ENCODE measurements at places on chromosomes 13 and 19. TPM values are rescaled to one million over a fixed set of nuclear protein-coding genes. Genes with fewer than 3 reads are reported as not detected.

DNA sequence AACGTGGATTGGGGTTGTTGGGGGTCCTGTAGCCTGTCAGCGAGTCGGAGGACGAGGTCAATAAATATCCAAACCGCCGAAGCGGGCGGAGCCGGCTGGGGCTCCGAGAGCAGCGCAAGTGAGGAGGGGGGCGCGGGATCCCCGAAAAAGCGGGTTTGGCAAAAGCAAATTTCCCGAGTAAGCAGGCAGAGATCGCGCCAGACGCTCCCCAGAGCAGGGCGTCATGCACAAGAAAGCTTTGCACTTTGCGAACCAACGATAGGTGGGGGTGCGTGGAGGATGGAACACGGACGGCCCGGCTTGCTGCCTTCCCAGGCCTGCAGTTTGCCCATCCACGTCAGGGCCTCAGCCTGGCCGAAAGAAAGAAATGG lies 754 bp upstream of the SIX5 start:
- no peaks in the 10 kb centered on the region for H3K27me3 ChIP-seq
- H3K36me3 ChIP-seq = peaks cover 6% of the 10 kb centered on the region
- peaks cover 38% of the 10 kb centered on the region for H3K4me1 ChIP-seq
- H3K27ac ChIP-seq = peak overlapping the region; percentile 89
- peak overlapping the region; percentile 37 for H3K4me3 ChIP-seq

NANOS2 gene
- total RNA-seq = not detected

GRCh38 chr13:30043631-30043925 lies 193.2 kb upstream of the UBL3 start:
- no peak overlapping the region for H3K27ac ChIP-seq
- no peaks in the 10 kb centered on the region for H3K36me3 ChIP-seq
- H3K27me3 ChIP-seq = no peaks in the 10 kb centered on the region
- no peak for DNase-seq
- H3K4me1 ChIP-seq = no peaks in the 10 kb centered on the region

- H3K4me3 ChIP-seq = no peak overlapping the region
- no peak overlapping the region for H3K27ac ChIP-seq
- peaks cover 27% of the 10 kb centered on the region for H3K4me1 ChIP-seq
- no peak for DNase-seq
- H3K36me3 ChIP-seq = no peaks in the 10 kb centered on the region
- no peaks in the 10 kb centered on the region for H3K27me3 ChIP-seq
Measured at GRCh38 chr19:10892256-10892655, 20.9 kb downstream of the CARM1 start.

GRCh38 chr13:113638173-113638746 lies 19.7 kb downstream of the ATP4B start:
- DNase-seq = no peak
- no peak overlapping the region for H3K4me3 ChIP-seq
- no peaks in the 10 kb centered on the region for H3K4me1 ChIP-seq
- H3K27ac ChIP-seq = no peak overlapping the region
- no peaks in the 10 kb centered on the region for H3K27me3 ChIP-seq
- H3K36me3 ChIP-seq = peaks cover 58% of the 10 kb centered on the region

SNRPD2 gene
- 151 TPM for total RNA-seq

DNA sequence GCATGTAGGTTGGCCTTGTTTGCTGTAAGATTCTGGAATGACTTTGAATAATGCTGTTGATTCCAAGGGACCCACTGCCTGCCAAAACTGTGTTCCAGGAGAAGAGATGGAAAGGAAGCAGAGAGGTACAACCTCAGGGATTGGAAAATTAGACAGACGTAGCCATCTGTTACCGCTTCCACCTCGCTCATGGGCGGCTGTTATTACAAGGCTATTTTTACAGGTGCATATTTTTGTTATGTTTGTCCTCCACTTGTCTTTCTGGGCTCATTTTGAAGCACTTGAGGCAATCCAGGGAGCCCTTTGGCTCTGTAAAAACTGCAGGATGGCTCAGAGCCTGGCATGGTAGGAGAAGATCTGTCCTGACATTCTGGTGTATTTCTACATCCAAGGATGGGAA lies 276.4 kb upstream of the TMTC4 start:
- no peak for DNase-seq
- H3K27ac ChIP-seq = no peak overlapping the region
- no peaks in the 10 kb centered on the region for H3K4me1 ChIP-seq
- H3K36me3 ChIP-seq = no peaks in the 10 kb centered on the region
- H3K4me3 ChIP-seq = no peak overlapping the region

GRCh38 chr13:94598281-94598680 lies 2.3 kb upstream of the TGDS start:
- no peaks in the 10 kb centered on the region for H3K27me3 ChIP-seq
- H3K36me3 ChIP-seq = no peaks in the 10 kb centered on the region
- H3K4me1 ChIP-seq = peaks cover 14% of the 10 kb centered on the region
- no peak for DNase-seq

- no peaks in the 10 kb centered on the region for H3K4me1 ChIP-seq
- no peak overlapping the region for H3K27ac ChIP-seq
- no peak for DNase-seq
- H3K4me3 ChIP-seq = no peak overlapping the region
- peaks cover 17% of the 10 kb centered on the region for H3K36me3 ChIP-seq
Measured at GRCh38 chr19:30029721-30030510, 87.9 kb downstream of the URI1 start.

- H3K27me3 ChIP-seq = no peaks in the 10 kb centered on the region
- H3K4me1 ChIP-seq = peaks cover under 1% of the 10 kb centered on the region
- H3K4me3 ChIP-seq = no peak overlapping the region
- no peaks in the 10 kb centered on the region for H3K36me3 ChIP-seq
- DNase-seq = no peak
Measured at GRCh38 chr13:26996965-26997752, 174.5 kb downstream of the USP12 start.

HMGB1 gene
- 335 TPM for total RNA-seq

DNA sequence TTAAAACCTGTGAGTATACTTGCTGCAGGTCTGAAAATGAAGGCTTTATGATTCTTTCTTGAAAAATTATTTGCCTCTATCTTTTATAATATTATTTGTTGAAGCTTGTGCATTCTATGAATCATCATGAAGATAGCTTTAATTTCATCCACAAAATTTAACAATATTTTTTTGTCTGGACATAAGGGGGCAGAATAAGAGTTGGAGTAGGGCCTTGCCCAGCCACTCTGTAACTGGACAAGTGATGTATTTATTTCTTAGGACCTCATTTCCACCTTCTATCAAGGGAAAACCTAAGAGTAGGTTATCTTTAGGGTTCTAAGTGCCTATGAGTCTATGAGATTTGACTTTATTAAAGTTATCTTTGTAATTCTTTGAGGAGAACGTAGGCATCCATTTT lies 49.9 kb downstream of the N4BP2L1 start:
- H3K27ac ChIP-seq = no peak overlapping the region
- H3K4me1 ChIP-seq = no peaks in the 10 kb centered on the region
- DNase-seq = no peak
- no peaks in the 10 kb centered on the region for H3K36me3 ChIP-seq

DNA sequence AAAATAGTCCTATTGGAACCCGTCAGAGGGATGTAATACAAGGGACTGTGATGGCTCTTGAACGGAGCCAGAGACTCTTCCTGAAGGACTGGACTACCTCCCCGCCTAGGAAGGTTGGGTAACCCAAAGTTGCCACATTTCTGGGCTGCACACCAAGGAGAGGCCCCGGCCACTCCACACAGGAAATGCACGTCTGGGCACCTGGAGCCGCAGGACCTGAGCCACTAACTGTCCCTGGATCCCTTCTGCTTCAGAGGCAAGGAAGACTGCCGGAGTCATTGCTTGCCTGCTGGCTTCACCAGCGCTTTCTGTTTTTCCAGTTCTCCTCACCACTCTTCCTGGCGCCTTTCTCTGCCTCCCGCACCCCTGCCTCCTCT lies 1.2 kb upstream of the FLT1 start:
- DNase-seq = no peak
- no peak overlapping the region for H3K27ac ChIP-seq
- no peaks in the 10 kb centered on the region for H3K36me3 ChIP-seq
- H3K4me1 ChIP-seq = peaks cover 14% of the 10 kb centered on the region
- H3K4me3 ChIP-seq = no peak overlapping the region

GRCh38 chr13:21894091-21894490 lies 223.2 kb downstream of the FGF9 start:
- DNase-seq = no peak
- peaks cover 16% of the 10 kb centered on the region for H3K4me1 ChIP-seq
- H3K27me3 ChIP-seq = no peaks in the 10 kb centered on the region
- no peak overlapping the region for H3K27ac ChIP-seq

FSD1 gene
- 1.1 TPM for total RNA-seq

DNA sequence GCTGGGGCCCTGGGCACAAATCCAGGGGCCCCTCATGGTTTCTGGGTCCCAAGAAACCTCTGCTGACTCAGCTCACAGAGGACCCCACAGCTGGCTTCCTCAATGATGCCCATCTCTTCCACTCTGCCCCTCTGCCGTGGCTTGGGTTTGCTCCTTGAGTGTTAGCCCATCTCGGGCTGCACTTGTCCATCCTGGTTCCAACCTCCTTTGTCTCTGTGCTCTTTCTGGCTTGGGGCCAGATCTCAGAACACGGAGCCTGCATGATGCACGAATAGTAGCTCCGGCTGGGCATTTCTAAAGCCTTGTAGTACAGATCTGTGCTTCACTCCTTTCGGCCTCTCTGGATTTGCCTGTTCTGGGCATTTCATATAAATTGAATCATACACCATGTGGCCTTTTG lies 53.8 kb downstream of the F2RL3 start:
- H3K27me3 ChIP-seq = no peaks in the 10 kb centered on the region
- H3K4me1 ChIP-seq = no peaks in the 10 kb centered on the region
- no peaks in the 10 kb centered on the region for H3K36me3 ChIP-seq
- no peak overlapping the region for H3K27ac ChIP-seq

- DNase-seq = no peak
- no peaks in the 10 kb centered on the region for H3K36me3 ChIP-seq
- H3K27me3 ChIP-seq = peaks cover 6% of the 10 kb centered on the region
- H3K27ac ChIP-seq = peak within 1 kb of the TSS; percentile 70
- H3K4me3 ChIP-seq = peak within 1 kb of the TSS; percentile 30
Measured at GRCh38 chr19:11577451-11578257, at the start of gene ACP5. Gene ACP5, minus strand, starts transcription at chr19:11577645. Its CDS starts 328 bp downstream, at chr19:11577317.

GRCh38 chr13:73074014-73074413 lies 15.2 kb downstream of the KLF5 start:
- H3K36me3 ChIP-seq = no peaks in the 10 kb centered on the region
- DNase-seq = no peak
- peaks cover 3% of the 10 kb centered on the region for H3K4me1 ChIP-seq

ICAM4 gene
- 8.2 TPM for total RNA-seq

- no peaks in the 10 kb centered on the region for H3K27me3 ChIP-seq
- peaks cover 19% of the 10 kb centered on the region for H3K4me1 ChIP-seq
- no peak for DNase-seq
- H3K4me3 ChIP-seq = peak overlapping the region; percentile 45
- no peaks in the 10 kb centered on the region for H3K36me3 ChIP-seq
Measured at GRCh38 chr19:1874554-1875185, 10.6 kb downstream of the ABHD17A start.

DNA sequence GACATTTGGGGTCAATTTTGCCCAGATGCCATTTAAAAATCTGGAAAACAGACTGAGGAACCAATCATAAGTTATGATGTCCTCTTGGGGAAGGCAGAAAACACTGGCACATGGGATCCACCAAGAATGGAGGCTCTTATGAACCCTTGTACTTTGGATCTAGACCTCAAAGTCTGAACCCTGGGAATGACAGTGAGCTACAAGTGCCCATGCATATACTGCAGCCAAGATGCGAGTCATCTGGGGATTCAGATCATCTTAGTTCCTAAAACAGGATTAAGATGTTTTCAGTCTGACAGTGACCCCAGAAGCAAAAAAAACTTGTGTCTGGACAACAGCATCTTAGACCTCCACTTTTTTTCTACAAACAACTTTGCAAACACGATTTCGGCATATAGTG lies 100.2 kb upstream of the SIAH3 start:
- no peaks in the 10 kb centered on the region for H3K4me1 ChIP-seq
- DNase-seq = no peak
- H3K27ac ChIP-seq = no peak overlapping the region
- H3K36me3 ChIP-seq = peaks cover 2% of the 10 kb centered on the region

LYPD3 gene
- total RNA-seq = 0.89 TPM

DNA sequence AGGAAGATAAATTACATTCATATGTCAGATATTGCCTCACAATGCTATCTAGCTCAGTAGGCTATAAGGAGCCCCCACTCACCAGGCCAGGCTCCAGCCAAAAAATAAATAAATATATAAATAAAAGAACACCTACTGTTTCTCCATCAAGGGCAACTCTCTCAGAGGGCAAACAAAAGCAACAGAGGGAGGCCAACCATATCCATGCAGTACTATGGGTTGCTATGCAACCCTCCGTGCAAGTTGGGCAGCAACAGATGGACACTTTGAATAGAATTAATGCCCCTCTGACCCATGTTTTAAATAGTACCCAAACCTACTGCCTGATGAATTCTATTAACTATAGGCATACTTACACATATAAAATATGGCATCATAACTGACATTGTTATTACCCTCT lies 279.8 kb upstream of the EDNRB start:
- no peak for DNase-seq
- no peaks in the 10 kb centered on the region for H3K4me1 ChIP-seq
- H3K27ac ChIP-seq = no peak overlapping the region
- H3K36me3 ChIP-seq = no peaks in the 10 kb centered on the region
- no peak overlapping the region for H3K4me3 ChIP-seq
- H3K27me3 ChIP-seq = no peaks in the 10 kb centered on the region

- peaks cover 10% of the 10 kb centered on the region for H3K36me3 ChIP-seq
- H3K27ac ChIP-seq = no peak overlapping the region
- no peak overlapping the region for H3K4me3 ChIP-seq
- no peak for DNase-seq
- no peaks in the 10 kb centered on the region for H3K27me3 ChIP-seq
- H3K4me1 ChIP-seq = no peaks in the 10 kb centered on the region
Measured at GRCh38 chr13:25253702-25254101, 33.6 kb downstream of the MTMR6 start.

C19orf85 gene
- total RNA-seq = not detected

GRCh38 chr13:60137911-60138560 lies 25.7 kb downstream of the DIAPH3 start:
- no peaks in the 10 kb centered on the region for H3K27me3 ChIP-seq
- no peaks in the 10 kb centered on the region for H3K4me1 ChIP-seq
- no peak for DNase-seq

NLRP5 gene
- total RNA-seq = not detected

- H3K36me3 ChIP-seq = no peaks in the 10 kb centered on the region
- DNase-seq = no peak
- H3K4me3 ChIP-seq = no peak overlapping the region
- H3K27me3 ChIP-seq = no peaks in the 10 kb centered on the region
Measured at GRCh38 chr19:41691268-41691970, 3.3 kb upstream of the CEACAM7 start.

GRCh38 chr13:33514362-33514761 lies 228.8 kb upstream of the STARD13 start:
- no peak overlapping the region for H3K4me3 ChIP-seq
- no peaks in the 10 kb centered on the region for H3K27me3 ChIP-seq
- H3K27ac ChIP-seq = no peak overlapping the region
- no peak for DNase-seq
- peaks cover 2% of the 10 kb centered on the region for H3K4me1 ChIP-seq

GRCh38 chr19:7657131-7657751 lies 11.6 kb upstream of the RETN start:
- peaks cover 1% of the 10 kb centered on the region for H3K4me1 ChIP-seq
- H3K27me3 ChIP-seq = no peaks in the 10 kb centered on the region
- H3K36me3 ChIP-seq = no peaks in the 10 kb centered on the region
- no peak overlapping the region for H3K27ac ChIP-seq
- no peak for DNase-seq
- H3K4me3 ChIP-seq = no peak overlapping the region

NTN5 gene
- 0.28 TPM for total RNA-seq

ANGPTL8 gene
- not detected for total RNA-seq

Data from lung (tissue), 17 donors.